ENCODE measurements at places on chromosomes 5 and 9.

DNA sequence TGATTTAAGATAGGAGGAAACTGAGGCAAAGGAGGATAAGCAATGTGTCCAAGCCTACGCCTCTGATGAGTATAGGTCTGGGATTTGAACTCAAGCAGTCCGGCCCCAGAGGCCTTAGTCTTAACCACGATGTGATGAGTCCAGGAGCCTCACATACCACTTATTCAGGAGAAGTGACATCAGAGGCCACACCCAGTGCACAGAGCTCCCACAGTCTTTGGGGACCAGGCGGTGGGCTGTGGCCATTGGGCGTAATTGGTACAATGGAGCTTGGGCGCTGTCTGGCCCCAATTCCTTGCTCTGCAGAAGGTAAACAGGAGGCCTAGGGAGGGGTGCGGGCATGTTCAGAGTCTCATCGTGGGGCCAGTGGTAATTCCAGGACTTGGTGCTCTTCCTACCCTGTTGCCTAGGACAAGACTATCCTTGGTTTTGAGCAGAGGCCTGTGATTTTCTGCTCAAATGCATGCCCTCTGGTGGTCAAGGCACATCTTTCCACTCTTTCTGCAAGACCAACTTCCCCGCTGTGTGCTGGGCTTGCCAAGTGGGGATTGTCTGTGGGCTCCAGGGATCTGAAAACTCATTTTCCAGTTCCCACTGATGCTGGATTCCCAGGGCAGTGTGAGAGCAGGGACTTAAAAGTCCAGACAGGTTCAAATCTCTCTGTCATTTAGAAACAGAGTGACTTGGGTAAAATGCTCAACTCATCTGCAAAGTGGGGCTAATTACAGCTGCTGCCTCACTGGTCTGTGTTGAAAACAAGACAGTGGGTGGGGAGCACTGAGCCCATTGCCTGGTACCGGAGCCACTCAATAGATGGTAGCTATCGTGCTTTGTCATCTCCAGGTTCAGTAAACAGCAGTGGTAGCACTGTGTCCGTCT lies 15.8 kb downstream of the NDST1 start:
- H3K4me3 ChIP-seq = no peak overlapping the region

- DNase-seq = no peak
- no peaks in the 10 kb centered on the region for H3K27me3 ChIP-seq
- H3K36me3 ChIP-seq = peaks cover 7% of the 10 kb centered on the region
- no peak overlapping the region for H3K4me3 ChIP-seq
- no peak overlapping the region for H3K27ac ChIP-seq
Observed at GRCh38 chr5:52784737-52785136, 3.0 kb upstream of the ITGA1 start.

GRCh38 chr5:10555277-10555684 lies 8.6 kb upstream of the ANKRD33B start:
- H3K27me3 ChIP-seq = no peaks in the 10 kb centered on the region
- H3K36me3 ChIP-seq = no peaks in the 10 kb centered on the region
- H3K4me3 ChIP-seq = peak overlapping the region; percentile 68
- peak overlapping the region; percentile 95 for H3K27ac ChIP-seq

DNA sequence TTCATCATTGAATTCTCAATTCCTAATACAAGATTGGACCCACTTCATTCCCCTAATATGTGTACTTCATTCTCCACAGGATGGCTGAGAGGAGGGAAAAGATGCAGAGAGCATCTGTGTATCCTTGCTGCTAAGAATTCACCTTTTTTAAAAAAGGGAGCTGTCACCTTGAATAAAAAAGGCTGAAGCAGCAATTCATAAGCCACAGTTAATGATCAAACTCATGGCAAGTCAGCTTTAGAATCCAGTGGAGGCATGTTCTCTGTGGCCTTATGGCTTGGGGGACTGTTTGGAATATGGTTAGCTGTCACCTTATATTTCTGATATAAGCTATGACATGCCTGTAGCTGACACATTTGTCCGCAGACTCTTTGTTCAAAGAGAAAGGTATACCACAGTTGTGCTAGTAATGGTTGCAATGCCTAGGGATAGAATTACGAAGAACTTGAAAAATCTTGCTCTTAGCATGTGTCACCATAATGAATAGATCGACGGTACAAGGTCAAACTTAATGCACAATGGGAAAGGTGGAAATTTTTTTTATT lies 256.8 kb upstream of the TNC start:
- no peak overlapping the region for H3K4me3 ChIP-seq
- DNase-seq = no peak
- H3K27ac ChIP-seq = no peak overlapping the region

DNA sequence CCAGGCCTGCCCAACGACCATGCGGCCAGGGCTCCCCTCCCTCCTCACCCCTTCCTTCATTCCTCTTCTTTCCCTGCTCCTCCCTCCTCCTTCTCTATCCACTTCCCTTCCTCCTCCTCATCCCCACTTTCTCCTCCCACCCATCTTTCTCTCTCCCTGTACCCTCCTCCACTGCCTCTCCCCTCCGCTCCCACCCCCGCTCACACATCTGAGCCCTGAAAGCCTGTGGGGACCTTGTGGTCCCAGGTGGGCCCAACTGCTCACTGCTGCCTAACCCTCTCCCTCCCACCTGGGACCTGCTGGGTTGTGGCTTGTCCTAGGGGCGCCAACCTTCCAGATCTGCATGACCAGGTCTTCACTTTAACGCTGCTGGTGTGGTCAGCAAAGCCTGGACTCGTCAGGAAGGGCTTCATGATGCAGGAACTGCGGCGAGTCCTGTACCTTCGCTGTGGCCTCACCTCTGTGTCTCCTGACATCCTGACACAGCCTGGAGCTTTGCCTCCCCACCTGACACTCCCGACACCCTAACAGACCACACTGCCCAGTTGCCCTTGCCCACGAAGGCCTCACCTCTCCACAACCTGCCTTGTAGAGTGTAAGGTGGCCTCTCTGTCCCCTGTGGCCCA lies 34.6 kb downstream of the C5orf15 start:
- H3K36me3 ChIP-seq = no peaks in the 10 kb centered on the region
- DNase-seq = no peak
- H3K27ac ChIP-seq = no peak overlapping the region

- no peaks in the 10 kb centered on the region for H3K4me1 ChIP-seq
- H3K27me3 ChIP-seq = peaks cover 4% of the 10 kb centered on the region
- DNase-seq = peak; percentile 15
- no peak overlapping the region for H3K27ac ChIP-seq
- no peaks in the 10 kb centered on the region for H3K36me3 ChIP-seq
Observed at GRCh38 chr9:87375397-87376073, 122.1 kb upstream of the DAPK1 start.

GRCh38 chr5:180970875-180971274 lies 17.8 kb upstream of the BTNL3 start:
- H3K4me3 ChIP-seq = no peak overlapping the region
- H3K27me3 ChIP-seq = no peaks in the 10 kb centered on the region
- no peak for DNase-seq
- H3K36me3 ChIP-seq = no peaks in the 10 kb centered on the region
- no peaks in the 10 kb centered on the region for H3K4me1 ChIP-seq

DNA sequence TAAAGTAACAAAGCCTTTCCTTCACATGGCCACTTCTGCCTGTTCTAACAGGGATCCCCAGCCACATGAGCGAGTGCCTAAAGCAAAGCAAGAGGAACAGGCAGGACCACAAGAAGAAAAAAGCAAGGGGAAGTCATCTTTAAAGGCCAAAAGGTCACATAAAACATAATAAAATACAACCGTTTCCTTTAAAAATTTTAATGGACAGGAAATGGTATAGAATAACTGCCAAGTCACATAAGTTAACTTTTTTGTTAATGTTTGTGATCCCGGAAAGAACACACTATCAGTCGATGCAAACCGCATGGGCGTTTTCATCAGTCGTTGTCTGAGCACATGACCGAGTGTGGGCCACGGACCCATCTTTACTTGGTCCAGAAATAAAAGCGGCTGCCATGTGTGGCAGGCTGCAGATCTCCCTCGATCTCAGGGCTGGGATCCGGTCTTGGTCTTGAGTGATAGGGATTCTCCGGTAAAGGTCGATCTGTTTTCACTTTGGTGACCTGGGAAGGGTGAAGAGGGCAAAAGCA lies 15.6 kb downstream of the NDUFA8 start:
- no peak overlapping the region for H3K27ac ChIP-seq
- no peak for DNase-seq
- peaks cover 1% of the 10 kb centered on the region for H3K27me3 ChIP-seq
- peaks cover 18% of the 10 kb centered on the region for H3K4me1 ChIP-seq
- no peak overlapping the region for H3K4me3 ChIP-seq

- no peak overlapping the region for H3K4me3 ChIP-seq
- no peaks in the 10 kb centered on the region for H3K4me1 ChIP-seq
- H3K27ac ChIP-seq = no peak overlapping the region
- DNase-seq = no peak
- H3K27me3 ChIP-seq = peaks cover 2% of the 10 kb centered on the region
Observed at GRCh38 chr9:130872912-130873503, 23.6 kb downstream of the QRFP start.

- H3K4me1 ChIP-seq = no peaks in the 10 kb centered on the region
- H3K36me3 ChIP-seq = no peaks in the 10 kb centered on the region
- H3K27ac ChIP-seq = no peak overlapping the region
- H3K4me3 ChIP-seq = no peak overlapping the region
- H3K27me3 ChIP-seq = peaks cover 6% of the 10 kb centered on the region
Observed at GRCh38 chr9:495739-496138, 281.1 kb downstream of the DOCK8 start.

GRCh38 chr9:110050925-110051355 lies 157.0 kb downstream of the C9orf152 start:
- peaks cover 8% of the 10 kb centered on the region for H3K27me3 ChIP-seq
- peaks cover 61% of the 10 kb centered on the region for H3K4me1 ChIP-seq
- H3K36me3 ChIP-seq = peaks cover 45% of the 10 kb centered on the region
- peak overlapping the region; percentile 98 for H3K4me3 ChIP-seq

GRCh38 chr5:134403951-134404350 lies 7.7 kb downstream of the CDKN2AIPNL start:
- H3K4me3 ChIP-seq = no peak overlapping the region
- H3K36me3 ChIP-seq = peaks cover 17% of the 10 kb centered on the region
- H3K27me3 ChIP-seq = no peaks in the 10 kb centered on the region
- no peak overlapping the region for H3K27ac ChIP-seq
- DNase-seq = no peak

DNA sequence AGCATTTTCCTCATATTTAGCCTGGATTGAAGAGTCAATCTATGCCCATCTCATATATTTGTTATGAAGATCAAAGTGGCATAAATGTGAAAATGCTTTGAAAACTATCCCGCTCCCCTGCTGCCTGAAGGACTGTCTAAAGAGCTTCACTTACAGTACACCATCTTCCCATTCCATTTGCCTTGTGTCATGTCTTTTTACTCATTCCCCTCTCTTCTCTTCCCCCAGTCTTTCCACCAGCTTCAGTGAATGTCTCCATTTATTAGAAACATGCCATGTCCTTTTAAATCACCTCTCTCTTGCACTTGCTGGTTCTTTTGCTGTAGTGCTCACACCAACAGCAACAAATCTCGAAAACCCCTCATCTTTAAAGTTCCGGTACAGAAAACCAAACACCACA lies 192.7 kb upstream of the SGCD start:
- no peaks in the 10 kb centered on the region for H3K27me3 ChIP-seq
- H3K36me3 ChIP-seq = no peaks in the 10 kb centered on the region
- H3K4me3 ChIP-seq = no peak overlapping the region
- H3K4me1 ChIP-seq = no peaks in the 10 kb centered on the region
- DNase-seq = no peak
- no peak overlapping the region for H3K27ac ChIP-seq

GRCh38 chr5:134046801-134047686 lies 42.3 kb upstream of the VDAC1 start:
- no peak for DNase-seq
- H3K4me3 ChIP-seq = no peak overlapping the region
- H3K27me3 ChIP-seq = peaks cover 47% of the 10 kb centered on the region
- H3K27ac ChIP-seq = no peak overlapping the region

DNA sequence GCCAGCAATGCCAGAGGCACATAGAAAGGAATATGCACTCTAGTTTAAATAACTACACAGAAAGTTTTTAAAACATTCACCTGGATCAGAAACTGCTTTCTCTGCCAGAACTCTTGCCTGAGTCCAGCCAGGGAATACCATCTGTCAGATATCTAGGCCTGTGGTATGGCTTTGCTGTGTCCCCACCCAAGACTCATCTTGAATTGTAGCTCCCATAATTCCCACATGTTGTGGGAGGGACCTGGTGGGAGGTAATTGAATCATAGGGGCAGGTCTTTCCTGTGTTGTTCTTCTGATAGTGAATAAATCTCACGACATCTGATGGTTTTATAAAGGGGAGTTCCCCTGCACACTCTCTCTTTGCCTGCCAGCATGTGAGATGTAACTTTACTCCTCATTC lies 41.5 kb upstream of the KCNV2 start:
- no peak overlapping the region for H3K27ac ChIP-seq
- no peak overlapping the region for H3K4me3 ChIP-seq
- H3K36me3 ChIP-seq = no peaks in the 10 kb centered on the region
- DNase-seq = no peak

GRCh38 chr5:169048181-169049125 lies 252.5 kb downstream of the SLIT3 start:
- H3K27me3 ChIP-seq = no peaks in the 10 kb centered on the region
- peaks cover 21% of the 10 kb centered on the region for H3K4me1 ChIP-seq
- no peak for DNase-seq
- no peak overlapping the region for H3K4me3 ChIP-seq
- H3K36me3 ChIP-seq = no peaks in the 10 kb centered on the region
- H3K27ac ChIP-seq = no peak overlapping the region

DNA sequence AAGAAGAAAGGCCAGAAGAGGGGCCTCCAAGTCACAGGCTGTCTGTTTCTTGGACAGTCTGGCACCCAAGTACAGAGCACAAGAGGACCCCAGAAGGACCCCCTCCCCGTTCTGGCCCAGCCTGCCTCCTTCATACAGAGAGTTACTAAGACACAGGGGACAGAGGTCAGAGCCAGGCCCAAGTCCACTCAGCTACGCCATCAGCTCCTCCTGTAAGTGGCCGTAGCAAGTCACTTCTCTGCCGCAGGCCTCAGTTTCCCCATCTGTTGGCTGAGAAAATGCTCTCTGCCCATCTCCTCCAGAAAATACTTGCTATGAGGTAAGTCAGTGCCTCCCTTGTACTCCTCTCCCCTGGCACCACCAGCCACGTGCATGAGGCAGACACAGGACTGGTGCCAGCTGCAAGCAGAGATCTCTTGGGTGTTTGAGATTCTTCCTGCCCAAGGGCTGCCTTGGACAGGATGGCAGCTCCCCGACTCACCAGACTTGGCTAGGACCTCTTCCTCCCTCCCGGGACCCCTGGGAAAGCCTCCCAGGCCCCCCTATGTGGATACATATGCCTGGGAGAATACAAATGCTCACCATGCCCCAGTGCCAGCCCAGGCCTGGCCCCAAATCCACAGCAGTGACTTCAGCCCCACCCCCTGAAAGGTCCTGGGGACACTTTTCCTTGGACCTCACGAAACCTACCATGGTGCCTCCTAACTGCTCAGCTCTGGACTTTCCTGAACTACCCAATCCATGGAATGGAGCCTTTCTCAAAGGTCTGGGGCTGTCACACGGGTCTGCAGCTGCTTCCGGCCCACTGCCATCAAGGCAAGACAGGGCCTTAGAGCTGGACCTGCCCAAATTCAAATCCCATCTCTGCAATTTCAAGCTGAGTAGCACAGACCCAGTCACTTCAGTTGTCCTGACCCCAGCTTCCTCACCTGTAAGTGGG lies 5.1 kb downstream of the EEIG1 start:
- no peak overlapping the region for H3K27ac ChIP-seq
- H3K27me3 ChIP-seq = no peaks in the 10 kb centered on the region
- DNase-seq = no peak
- H3K36me3 ChIP-seq = no peaks in the 10 kb centered on the region
- peaks cover 60% of the 10 kb centered on the region for H3K4me1 ChIP-seq
- H3K4me3 ChIP-seq = no peak overlapping the region

Data from HFFc6 (cell line).